Fibroblast of mammary gland (primary cell): ENCODE measurements at places on chromosomes 2 and 18.

DNA sequence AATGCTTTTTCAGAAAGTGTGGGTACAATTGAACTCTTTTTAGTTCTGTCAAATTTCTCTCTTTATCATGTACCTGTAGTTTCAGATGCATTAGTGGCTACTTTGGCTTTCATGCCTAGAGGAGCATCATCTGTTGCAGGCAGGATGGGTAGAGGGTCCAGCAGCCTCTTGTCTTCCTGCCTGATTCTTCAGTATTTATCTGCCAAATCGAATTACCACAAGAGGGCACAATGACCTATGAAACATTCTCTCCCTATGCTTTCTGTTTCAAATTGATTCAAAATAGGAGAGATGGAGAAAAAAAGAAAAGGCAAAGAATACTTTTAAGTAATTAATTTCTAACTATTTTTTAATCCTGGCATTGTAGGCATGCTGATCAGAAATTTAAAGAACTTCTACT, 477.2 kb downstream of the TRIB2 start:
- peak; percentile 39 for DNase-seq

DNA sequence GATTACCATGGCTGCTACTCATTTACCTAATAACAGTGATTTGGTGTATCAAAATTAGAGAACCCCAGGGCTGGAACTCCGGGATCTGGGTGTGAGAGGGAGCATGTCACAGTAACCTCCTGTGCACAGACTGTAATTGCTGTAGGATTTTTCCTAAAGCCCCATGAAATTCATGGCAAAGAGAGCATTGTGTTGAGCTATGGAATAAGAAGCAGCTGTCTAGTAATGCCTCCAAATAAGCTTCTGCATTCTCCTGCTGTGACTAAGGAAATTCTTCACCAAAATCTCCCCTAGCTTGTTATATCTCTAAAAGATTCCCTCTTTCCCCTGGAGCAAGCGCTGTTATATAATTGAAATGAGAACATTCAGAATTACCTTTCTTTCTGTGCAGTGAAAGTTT, 158.1 kb upstream of the SPATS2L start:
- DNase-seq, result no peak

- DNase-seq, result no peak
Observed at GRCh38 chr18:11991021-11991795, 9.9 kb downstream of the IMPA2 start.

- DNase-seq, result peak; percentile 90
Observed at GRCh38 chr2:241412144-241412543, 56.1 kb downstream of the FARP2 start.

- no peak for DNase-seq
Observed at GRCh38 chr2:61774351-61774750, 79.5 kb downstream of the FAM161A start.

DNA sequence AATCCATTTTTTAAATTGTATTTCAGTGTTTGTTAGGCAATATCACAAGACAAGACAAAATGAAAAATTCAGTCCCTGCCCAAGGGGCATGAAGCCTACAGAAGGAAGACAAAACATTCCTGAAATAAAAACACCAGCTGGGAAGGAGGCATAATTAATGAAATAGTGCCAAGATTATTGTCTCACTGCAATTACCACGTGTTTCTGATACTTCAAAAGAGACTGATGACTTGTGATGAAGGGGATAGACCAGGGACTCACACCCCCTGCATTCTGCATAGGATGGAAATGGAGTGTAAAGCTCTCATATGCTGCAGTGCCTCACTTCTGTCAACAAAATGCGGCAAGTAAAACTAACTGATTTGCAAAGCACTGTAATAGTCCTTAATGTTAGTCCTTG, 178.1 kb downstream of the BARD1 start:
- no peak for DNase-seq
